ENCODE measurements at places on chromosomes 6 and 20.
A peak's percentile ranks its signal among the peaks of the same experiment; 100 is the strongest.

DNA sequence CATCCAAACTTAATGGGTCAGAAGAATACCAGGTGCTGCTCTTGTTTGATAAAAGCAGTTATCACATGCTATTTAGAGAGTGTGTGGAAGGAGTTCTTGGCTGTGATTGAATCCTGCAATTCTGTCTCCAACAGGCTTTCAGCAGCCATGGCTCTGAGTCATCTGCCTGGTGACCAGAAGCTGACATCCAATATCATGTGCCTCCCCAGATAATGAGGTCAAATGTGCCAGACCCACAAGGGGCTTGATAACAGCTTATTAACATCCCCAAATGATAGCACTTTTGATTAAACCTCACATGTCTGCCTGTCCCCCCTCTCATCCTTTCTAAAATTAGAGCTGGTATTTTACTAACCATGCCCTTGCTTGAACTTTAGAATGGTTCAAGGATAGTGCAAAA, 175.7 kb upstream of the PLN start:
- no peak for DNase-seq

- no peak for DNase-seq
Observed at GRCh38 chr20:584971-585301, 25.2 kb downstream of the TCF15 start.

- DNase-seq: peak; percentile 39
Observed at GRCh38 chr6:112296122-112296521, 41.8 kb upstream of the LAMA4 start.

- peak; percentile 7 for DNase-seq
Observed at GRCh38 chr6:125300992-125301434, 754 bp downstream of the HDDC2 start.

GRCh38 chr6:38354905-38355304, 284.8 kb downstream of the BTBD9 start:
- DNase-seq: no peak

DNA sequence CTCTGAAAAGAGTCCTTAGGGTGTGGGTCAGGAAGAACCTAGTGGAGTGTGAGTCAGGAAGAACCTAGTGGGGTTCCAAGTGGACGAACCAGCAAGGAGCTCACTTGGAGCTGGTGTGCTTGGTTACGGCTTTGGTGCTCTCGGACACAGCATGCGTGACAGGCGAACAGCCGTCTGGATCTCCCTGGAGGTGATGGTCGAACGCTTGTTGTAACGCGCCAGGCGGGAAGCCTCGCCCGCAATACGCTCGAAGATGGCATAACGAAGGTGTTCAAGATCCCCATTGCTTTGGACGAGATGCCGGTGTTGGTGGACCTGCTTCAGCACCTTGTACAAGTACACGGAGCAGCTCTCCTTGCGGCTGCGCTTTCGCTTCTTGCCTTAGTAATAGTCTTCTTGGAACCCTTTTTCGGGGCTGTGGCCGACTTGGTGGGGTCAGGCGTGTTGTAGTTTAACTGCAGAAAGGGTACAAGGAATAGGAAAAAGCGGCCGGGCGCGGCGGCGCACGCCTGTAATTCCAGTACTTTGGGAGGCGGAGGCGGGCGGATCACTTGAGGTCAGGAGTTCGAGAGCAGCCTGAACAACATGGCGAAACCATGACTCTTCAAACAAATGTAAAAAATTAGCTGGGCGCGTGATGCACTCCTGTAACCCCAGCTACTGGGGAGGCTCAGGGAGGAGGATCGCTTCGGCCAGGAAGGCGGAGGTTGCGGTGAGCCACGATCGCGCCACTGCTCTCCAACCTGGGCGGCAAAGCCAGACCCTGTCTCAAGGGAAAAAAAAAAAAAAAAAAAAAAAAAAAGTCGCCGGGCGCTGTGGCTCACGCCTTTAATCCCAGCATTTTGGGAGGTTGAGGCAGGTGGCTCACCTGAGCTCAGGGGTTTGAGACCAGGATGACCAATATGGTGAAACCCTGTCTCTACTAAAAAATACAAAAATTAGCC, 48.0 kb downstream of the OR2B2 start:
- no peak for DNase-seq

DNA sequence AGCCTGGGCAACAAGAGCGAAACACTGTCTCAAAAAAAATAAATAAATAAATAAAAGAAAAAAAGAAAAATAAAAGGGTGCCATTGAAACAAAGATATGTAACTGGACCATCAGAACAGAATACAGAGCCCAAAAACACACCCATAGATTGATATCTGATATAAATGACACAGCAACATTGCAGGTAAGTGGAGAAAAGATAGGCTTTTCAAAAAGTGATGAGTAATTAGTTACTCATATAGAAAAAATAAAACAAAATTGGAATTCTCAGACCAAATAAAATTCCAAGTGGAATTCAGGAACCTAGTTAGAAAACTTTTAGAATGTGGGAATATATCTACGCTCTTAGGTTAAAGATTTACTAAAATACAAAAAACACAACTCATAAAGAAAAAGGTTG, 60.6 kb upstream of the CHD6 start:
- DNase-seq: no peak

- no peak for DNase-seq
Observed at GRCh38 chr6:113629975-113630737, 227.0 kb upstream of the MARCKS start.

DNA sequence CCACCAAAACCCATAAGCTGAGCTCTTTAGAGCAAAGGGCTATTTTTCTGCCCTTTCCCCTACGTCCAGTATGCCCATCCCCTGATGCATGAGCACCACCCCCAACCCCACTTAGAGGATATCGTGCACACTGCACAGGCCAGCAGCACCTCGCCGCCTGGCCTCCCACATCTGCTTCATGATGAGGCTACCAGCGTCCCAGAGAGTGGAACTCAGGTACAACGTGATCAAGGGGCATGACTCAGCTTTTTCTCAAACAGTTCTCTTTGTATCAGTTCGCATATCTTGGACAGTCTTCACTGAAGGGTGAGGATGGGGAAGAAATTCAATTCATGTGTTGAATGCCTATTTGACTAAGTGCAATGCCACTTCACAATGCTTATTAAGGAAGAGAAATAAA, 81.9 kb upstream of the QKI start:
- DNase-seq: no peak

GRCh38 chr20:47359530-47360296, 3.2 kb upstream of the ZMYND8 start:
- DNase-seq: no peak

DNA sequence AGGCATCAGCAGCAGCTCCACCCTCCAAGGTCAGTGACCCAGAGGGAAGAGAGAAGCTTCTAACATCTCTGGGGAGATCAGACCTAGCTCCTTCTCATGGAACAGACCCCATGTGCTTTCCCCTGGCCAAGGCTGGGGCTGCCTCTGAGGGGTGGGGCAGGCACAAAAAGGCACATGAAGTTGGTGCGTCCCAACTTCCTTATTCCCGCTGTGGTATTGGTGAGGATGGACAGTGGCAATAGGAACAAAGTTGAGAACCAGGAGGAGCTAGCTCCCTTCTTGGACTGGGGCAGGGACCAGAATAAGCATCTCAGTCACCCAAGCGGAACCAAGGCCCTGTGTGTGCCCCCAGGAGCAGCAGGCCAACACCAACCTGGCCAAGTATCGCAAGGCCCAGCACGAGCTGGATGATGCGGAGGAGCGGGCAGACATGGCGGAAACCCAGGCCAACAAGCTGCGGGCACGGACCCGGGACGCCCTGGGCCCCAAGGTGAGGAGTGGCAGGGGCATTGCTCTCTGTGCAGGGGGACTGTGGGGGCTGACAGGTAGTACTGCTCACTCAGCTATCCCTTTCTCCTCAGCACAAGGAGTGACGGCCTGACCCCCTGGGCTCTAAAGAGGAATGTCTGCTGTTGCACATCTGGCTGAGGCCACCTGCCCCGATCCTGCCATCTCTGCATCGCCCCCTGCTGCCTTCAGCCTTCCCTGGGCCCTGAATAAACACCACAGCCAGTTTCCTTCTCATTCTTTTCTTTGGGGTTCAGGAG, 46.1 kb downstream of the MYH7B start:
- DNase-seq: no peak
